ENCODE measurements at places on chromosomes 7 and 10.
A peak's percentile ranks its signal among the peaks of the same experiment; 100 is the strongest.

DNA sequence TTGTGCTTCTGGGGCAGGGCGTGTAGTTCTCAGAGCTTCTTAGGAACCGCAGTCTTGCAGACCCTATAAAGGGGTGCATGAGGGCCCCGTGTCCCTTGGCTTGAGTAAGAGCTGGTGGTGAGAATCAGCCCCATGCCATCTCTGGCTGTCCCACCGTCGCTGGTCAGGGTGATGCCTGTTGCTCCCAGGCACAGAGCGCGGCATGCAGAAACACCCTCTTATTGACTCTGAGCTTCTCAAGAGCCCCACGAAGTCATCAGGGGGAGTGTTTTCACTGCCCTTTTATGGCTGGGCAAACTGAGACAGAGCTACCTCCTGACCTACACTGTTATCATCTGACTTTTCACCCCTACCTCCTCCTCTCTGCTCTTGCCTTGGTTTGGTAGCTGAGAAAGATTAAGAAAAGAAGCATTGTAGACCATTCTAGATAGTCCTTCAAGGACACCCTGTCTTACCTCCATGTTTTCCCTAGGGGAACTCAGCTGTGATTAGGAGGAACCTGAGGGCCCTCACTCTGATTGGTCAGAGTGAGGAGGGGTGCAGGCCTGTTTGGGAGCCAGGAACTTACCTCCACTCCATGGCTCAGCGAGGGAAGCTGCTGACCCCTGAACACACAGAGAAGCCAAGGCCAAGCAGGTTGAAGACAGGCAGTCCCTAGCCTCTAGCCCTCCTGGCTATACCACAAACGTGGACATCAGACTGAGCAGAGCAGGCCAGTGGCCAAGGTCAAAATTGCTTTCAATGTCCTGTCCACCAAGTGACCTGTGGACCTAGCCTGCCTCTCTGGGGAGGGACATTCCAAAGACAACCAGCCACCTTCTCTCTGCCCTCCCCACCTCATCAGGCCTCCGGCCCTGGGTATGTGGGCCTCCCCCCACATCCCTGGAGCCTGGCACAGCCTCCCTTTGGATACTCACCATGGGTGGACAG is 17.6 kb downstream of the UNC5B start:
- no peak for DNase-seq

DNA sequence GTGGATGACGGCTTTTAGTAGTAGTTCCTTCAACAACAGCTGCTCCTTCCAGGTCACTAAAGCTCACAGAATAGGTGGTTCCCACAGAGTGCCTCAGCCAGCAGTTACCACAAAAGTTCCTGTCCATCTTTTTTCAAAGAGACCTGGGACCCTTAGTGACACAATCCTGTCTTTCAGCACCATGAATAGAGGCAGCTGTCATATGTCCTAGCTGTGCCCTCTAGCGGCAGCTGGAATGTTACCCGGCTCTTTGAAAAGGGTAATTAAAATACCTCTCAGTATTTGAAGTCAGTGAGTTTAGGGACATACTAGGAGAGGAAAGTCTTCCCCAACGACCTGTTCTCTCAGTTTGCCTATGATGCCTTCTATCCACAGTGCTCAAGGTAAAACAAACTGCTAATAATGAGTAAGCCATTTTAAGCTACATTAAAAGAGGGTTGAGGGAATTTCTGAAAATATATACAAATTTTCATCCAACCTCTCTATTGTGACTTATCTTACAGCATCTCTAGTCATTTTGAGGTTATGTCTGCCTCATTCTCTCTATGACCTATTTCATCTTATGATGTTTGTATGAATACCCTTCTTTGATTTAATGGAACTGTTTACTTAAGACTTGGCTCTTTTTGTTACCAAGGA is 290.8 kb downstream of the NXPH1 start:
- peak; percentile 68 for DNase-seq

DNA sequence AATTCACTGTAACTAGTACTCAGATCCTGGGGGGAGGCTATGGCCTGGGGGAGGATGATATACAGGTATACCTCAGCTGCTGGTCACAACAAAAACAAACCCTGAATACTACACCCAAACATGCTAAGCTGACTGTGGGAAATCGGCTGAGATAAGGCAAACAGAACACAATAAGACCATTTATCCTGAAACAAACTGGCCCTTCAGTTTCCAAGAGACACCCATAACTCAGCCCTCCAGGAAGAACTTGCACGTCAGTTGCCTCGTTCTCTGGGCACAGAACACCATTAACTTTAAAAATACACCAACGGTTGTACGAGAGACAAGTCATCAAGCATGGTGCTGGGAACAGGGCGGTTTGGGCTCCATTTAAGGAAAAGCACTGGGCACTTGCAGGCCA is 24.1 kb upstream of the KCNMA1 start:
- no peak for DNase-seq

- no peak for DNase-seq
Measured at GRCh38 chr10:86655596-86655995, 1.2 kb downstream of the OPN4 start.

- DNase-seq: no peak
Measured at GRCh38 chr7:158255558-158255957, 332.1 kb downstream of the PTPRN2 start.

GRCh38 chr10:4215963-4216575 is 431.1 kb upstream of the KLF6 start:
- no peak for DNase-seq

DNA sequence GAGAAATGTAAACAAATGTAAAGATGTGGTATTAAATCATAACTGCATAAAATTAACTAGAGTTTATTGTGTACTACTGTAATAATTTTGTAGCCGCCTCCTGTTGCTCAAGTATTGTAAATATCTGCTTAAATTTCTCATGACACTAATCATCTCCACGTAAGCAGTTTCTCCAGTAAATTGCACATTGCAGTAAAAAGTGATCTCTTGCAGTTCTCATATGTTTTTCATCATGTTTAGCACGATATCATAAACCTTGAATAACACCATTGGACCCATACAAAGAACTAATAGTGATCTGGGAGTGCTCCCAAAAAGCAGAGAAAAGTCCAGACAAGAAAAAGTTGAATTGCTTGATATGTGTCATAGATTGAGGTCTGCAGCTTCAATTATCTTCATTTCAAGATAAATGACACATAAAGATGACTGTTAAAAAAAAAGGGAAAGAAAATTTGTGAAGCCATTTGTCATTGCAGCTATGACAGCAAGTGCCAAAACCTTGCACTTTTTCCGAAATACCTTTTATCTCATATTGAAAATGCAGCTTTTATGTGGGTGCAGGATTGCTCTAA is 15.3 kb downstream of the LIPA start:
- DNase-seq: no peak

DNA sequence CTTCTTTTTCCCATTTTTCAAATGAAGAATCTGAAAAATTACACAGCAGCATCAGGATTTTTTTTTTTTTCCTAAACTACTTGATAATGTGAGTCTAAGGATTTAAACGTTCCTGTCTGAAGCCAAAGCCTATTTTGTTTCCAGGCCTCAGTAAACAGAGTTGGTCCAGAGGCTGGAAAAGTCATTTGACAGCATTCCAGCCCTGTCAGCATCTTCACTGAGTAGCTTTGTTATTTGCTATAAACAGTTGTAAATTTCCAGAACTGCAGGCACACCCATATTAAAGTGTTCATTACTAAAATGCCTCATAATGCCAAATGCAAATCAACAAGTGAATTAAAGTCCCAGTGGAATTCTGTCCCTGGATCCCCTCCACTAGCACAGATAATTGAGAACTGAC is 35.5 kb upstream of the KMT2E start:
- DNase-seq: no peak

DNA sequence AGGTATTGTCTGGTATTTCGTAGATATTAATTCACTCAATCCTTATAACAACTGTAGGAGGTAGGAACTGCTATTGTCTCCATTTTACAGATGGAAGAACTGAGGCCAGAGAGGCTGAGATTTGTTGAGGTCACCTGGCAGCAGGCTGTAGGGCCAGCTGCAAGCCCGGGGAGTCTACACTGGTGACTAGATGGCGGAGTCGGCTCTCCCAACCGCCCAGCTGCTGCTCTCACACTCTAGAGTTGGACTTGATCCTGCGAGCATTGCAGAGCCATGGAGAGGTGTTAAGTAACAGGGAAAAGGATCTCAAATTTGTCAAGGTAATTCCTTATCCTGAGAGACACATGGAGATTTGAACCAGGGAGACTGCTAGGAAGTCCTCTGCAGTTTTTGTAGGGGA is 124.1 kb downstream of the CAMK1D start:
- DNase-seq: no peak

DNA sequence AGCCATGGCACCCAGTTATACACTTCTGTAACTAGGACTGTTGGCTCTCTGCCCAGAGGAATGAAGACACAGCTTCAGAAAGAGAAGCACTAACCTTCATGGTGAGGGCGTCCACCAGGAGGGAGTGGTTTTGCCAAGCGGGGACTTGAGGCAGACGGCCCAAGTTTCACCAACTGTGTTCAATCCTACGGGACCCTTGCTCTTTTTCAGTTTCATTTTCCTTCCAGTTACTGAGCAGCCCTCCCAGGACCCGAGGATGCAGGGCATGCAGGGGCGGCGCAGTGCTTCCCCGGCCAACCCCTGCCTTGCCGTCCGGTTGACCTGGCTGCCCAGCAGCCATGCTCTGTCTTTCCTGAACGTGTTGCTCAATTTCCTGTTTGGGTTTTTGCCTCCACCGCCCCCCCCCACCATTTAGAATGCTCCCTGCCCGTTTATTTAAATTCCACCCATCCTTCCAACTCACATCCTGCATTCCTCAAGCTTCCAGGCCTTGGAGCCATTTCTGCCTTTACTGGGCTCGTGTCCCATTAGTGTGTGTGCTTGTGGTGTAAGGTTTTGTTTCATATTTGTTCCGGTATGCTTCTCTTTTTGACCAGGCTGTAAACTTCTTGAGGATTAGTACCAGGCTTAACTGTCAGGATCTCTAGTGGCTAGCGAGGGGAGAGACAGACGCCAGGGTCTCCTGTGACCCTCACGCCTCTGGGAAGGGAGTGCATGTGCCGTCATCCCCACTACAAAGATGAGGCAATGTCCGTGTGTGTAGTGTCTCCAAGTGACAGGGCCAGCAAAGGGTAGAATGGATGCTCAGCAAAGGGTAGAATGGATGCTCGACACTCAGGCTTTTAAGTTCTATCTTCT is 31.6 kb downstream of the IL15RA start:
- peak; percentile 37 for DNase-seq

DNA sequence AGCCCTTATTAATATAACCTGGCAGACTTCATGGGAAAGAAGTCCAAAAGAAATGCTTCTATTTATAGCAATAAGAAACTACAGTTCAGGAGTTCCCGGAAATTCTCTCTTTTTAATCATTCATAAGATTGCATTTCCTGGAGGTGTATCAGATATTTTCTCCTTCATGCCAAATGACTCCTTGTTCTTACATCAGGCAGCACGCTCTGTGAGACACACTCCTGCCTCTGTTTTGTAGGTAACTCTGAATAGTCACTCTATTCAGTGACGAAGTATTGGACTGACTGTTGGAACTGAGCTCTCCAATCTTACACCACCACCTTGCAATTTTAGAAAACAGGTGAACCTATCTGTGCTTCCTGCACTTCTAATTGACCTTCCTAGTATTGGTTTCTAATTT is 78.7 kb upstream of the MSRB2 start:
- DNase-seq: no peak

DNA sequence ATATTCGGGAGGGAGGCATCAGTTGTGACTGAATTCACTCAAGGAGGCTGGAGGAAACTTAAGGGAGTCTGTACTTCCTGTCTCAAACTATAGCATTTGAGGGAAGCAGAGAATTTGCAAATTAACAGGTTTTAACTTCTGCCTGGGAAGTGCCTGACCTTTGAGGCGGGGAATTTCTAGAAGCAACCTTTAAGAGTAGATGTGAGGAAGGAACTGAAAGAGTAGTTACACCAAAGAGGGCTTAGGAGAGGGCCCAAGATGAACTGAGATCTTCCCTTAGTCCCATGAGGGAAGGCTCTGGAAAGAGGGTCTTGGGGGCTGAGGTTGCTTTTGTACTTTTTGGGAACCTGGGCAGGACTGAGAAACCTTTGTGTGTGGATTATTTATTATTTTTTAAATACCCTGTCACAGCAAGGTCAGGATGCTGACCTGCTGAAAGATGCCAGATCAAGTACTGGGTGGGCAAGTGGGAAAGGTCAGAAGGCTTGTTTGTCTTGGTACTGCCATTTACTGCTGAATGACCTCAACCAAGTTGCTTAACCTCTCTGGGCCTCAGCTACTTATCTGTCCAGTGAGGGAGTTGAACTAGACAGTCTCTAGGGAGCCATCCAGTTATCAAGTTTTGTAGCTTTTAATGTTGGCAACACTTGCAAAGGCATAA is 2.4 kb downstream of the GPR158 start:
- DNase-seq: no peak

- DNase-seq: no peak
Measured at GRCh38 chr7:118148930-118149329, 35.0 kb upstream of the LSM8 start.

- peak; percentile 83 for DNase-seq
Measured at GRCh38 chr7:26307226-26307625, 15.6 kb downstream of the SNX10 start.

GRCh38 chr10:77686096-77686495 is 48.5 kb upstream of the KCNMA1 start:
- DNase-seq: no peak

GRCh38 chr7:47304727-47305719 is 276.9 kb downstream of the TNS3 start:
- no peak for DNase-seq

DNA sequence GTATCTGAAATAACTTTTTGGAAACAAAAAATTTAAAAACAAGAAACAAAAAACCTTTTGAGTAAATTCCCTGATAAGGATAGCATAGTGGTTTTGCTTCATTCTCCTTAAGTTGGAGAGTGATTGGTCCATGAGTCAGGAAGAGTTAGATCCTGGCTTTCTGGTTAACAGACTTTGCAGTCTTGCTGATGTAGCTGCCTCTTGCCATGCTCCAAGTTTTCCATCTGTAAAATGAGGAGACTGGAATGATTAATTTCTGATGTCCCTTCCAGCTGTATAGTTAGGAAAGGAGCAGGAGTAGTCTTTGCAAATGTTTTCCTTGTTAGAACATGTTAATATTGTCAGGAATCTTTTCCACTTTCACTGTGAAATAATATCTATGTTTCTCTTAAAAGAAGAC is 266.6 kb downstream of the DNAJB9 start:
- DNase-seq: no peak

DNA sequence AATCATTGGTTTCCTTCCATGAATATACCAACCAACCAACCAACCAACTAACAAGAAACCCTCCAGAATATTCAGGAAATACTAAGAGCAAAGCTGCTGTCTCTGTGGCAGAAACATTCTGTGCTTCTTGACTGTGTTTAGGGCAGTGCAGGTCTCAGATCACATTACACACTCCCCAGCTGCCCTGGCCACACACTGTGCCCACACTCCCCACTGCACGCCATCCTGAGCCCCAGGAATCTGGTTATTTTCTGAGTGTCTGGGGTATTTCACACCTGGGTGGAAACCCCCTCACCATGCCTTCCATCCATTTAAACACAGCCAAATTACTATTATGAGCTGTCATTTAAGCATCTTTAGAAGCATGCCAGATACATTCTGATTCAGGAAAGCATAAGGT is 183.7 kb upstream of the ANK3 start:
- DNase-seq: no peak

- no peak for DNase-seq
Measured at GRCh38 chr7:107499731-107500130, 29.9 kb downstream of the GPR22 start.

Data from NB4 (cell line).